Hypothalamus (tissue), 51 donors: ENCODE measurements at places on chromosomes 16 and 17.

- DNase-seq, result no peak
Observed at GRCh38 chr16:10126686-10127085, 55.5 kb downstream of the GRIN2A start.

- DNase-seq, result no peak
Observed at GRCh38 chr17:63395075-63395805, 50.9 kb downstream of the CYB561 start.

- DNase-seq, result no peak
Observed at GRCh38 chr17:29623283-29623647, 553 bp upstream of the CORO6 start.

DNA sequence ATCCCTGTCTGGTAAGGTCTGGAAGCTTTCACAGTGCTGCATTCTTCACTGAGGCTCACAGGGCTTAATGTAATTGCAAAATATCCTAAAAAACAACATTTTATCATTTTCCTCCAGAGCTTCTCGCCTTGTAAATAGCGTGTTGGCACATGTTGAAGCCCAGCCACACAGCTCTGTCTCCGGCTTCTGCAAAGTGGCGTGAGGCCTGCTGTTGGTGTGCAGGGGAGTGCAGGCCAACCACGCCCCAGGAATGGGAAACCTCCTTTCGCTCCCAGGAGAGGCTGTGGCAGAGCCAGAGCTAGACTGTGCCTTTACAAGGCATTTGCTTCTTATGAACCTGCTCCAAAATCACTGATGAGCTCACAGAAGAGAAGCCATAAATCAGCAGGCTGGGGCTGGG lies 248.2 kb upstream of the MAF start:
- DNase-seq, result no peak

DNA sequence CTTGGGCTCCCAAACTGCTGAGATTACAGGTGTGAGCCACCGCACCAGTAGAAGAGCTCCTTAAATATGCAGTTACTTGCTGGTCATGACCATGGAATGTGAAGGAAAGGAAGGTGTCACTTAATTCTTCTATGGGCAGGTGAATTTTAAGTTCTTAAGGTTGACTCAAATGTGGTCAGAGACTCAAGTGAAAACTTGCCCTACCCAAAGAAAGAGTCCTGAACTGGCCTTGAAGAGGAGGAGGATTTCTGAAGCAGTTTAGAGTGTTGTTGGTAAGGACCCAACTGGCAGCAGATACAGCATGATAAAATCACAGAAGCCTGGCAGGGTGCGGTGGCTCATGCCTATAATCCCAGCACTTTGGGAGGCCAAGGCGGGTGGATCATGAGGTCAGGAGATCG lies 29.4 kb downstream of the CHD9 start:
- DNase-seq, result no peak

GRCh38 chr17:8910969-8911604 lies 43.6 kb upstream of the PIK3R6 start:
- DNase-seq, result no peak
